ENCODE measurements at places on chromosomes 7 and 10.

DNA sequence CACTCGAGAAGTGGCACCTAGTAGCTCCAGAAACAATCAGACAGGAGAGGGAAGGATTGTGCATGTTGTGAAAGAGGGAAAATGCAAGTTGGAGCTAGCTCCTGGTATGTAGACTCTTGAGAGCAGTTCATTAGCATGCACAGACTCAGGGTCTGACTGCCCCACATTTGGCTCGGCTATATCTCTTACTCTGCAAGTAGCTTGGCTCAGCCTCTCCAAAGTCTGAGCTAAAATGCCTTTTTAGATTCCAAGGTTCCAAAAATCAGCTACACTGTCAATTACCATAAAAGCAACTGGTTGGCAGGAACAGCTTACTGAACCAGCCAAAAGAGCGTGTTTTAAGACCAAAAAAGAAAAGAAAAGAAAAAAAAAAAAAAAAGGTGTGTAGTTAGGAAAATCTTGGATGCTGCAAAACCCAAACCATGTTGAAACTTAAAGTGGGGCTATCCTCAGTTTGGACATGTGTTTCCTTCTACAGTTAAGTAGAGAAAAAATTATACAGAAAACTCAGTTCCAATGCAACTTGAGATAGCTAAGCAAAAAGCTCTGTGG, 65.5 kb downstream of the MKX start:
- DNase-seq: no peak

DNA sequence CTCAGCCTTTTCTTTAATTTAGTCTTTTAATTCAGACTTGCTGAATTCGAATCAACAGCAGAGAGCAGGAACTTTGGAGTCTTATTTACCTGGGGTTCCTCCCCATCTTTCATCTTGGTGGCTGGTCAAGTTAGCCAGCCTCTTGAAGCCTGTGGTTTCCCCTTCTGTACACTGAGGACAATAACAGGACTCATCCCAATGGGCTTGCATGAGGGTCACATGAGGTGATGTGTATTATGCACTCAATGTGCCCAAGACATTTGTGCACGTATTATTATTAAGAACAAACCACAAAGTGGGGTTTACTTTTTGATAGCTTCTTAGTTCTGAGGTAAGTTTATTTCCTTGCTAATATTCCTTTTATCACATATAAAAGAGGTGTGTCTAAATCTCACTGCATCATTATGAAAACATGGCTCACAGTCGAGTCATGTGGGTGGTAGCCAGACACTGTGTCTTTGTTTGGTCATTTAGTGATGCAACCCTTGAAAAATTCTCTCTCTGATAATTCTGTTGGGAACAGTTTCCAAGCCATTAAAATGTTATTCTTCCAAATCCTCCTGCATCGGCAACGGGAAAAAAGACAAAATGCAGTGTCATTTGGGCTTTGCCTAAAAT, 86.5 kb upstream of the GRB10 start:
- no peak for DNase-seq

DNA sequence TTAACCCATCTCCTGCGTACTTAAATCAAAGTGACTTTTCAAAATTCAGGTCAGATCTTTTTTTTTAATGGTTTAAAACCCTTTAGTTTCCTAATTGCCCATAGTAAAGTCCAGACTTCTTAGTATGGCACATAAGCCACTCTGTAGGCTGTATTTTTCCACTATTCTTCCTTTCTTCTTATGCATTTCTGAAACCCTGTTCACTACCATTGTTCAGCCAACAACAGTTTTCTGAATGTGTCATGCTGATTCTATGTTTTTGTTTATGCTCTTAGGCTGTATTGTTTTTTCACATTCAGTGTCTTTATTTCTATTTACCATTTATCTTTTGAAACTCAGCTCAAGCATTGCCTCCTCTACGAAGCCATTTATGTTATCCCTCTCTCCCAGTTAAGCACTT, 26.7 kb downstream of the CCSER2 start:
- no peak for DNase-seq

GRCh38 chr10:61964059-61964709, 62.7 kb downstream of the ARID5B start:
- no peak for DNase-seq

DNA sequence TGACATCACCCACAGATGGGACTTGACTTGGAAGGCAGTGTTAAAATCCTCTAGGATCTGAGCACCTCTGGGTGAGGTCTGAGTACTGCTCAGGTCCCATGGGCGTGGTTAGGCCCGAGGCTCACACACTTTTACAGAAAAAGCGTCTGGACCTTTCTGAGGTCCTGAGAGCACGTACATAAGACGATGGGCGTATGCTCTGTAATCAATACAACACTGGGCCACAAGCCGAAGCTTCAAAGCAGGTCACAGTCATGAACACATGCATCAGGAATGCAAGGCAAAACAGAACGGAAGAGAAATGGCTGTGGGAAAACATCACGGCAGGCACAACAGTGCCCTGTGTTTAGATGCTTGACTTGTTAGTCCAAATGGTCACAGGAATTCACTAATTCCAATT, 112.2 kb downstream of the LARP4B start:
- no peak for DNase-seq

DNA sequence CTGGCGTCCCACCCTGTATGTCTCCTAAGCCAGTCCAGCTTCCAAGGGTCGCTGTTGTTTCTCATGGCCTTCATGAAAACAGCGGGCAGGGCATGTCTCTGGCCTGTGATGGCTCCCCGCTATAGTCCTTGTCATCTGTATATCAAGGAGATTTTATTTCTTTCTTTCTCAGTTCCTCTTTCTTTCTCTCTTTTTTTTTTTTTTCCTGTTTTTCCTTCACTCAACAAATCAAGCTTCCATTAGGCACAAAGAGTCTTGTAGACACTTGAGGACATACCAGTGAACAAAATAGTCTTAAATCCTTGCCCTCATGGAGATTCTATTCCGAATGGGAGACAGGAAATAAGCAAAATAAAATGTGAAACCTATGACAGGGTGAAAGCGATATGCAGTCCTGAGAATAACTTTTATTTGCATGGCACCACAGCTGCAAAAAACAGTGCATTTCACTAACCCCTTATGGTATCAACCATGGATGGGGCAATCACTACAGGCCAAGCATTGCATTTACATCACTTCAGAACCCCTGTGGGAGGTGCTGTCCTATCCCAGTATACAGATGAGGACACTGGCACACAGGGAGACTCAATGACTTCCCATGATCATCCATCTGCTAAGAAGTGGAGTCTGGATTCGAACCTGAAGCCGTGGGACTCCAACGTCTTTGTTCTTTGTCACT, 50.7 kb downstream of the SYPL1 start:
- no peak for DNase-seq
